ENCODE measurements at places on chromosomes 5 and 9.

GRCh38 chr9:33125461-33125860, 41.7 kb downstream of the B4GALT1 start:
- DNase-seq: no peak

DNA sequence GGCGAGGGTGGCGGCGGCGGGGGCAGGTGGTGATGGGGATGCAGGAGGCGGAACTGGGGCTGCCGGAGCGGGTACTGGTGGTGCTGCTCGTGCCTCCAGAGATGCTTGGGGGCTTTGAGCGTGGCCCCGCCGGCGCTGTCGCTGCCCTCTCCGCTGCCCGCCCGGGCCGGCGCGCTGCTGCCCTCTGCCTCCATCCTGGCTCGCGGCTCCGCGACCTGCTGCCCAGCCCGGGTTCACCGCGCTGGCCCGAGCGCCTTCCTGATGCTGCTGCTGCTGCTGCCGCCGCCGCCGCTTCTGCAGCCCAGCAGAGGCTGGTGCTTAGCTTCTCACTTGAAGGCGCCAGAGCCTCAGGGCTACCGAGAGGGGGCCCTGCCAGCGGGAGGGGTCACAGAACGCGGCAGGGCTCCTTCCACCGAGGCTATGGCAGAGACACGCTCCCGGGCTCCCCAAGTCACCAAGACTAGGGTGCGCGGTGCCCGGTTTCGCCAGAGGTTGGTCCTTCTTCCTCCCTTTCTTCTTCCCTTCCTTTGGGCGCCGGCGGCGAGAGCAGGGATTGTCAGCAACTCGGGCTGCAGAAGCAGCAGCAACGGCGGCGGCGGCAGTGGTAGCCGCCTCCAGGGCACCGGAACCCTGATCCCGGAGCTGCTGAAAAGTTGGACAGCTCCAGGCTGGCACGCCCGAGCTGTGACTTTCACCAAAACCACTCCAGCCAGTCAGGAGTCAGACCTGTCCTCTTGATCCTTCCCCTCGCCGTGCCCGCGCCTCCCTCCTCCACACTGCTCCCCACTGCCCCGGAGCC, at the start of gene PDE4D:
Gene PDE4D (minus strand): TSS at position 298 of the 799 bp plus-strand sequence.
- DNase-seq: peak; percentile 43

GRCh38 chr5:16862777-16863176, 73.3 kb downstream of the MYO10 start:
- no peak for DNase-seq

- DNase-seq: no peak
These were observed 112.0 kb upstream of the CTNND2 start for GRCh38 chr5:12016159-12016746.

DNA sequence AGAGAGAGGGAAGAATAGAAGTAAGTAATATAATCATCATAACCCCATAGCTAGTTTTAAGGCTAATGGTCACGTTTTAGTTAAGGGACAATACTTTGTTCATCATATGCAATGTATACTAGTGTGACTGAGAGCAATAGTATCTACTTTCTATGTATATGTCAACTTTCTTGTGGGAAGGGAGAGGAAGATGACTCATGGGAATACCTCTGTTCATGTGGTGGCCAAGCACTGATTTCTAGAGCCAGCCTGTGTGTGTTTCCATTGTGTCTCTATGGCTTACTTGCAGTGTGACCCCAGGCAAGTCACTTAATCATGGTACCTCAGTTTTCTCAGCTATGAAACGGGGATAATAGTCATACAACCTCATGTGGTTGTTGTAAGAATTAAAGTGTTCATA, 639.6 kb downstream of the CETN3 start:
- no peak for DNase-seq

DNA sequence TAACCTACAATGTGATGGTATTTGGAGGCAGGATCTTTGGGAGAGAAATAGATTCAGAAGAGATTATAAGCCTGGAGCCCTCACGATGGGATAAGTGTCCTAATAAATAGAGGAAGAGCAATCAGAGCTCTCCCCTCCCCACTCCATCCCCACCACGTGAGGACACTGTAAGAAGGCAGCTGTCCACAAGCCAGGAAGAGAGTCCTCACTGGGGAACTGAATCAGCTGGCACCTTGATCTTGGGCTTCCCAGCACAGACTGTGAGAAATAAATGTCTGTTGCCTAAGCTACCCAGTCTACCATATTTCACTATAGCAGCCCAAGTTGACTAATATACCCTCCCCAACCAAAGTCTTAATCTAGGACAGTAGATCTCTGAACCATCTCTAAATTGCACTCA, 118.1 kb downstream of the SUSD1 start:
- DNase-seq: no peak

GRCh38 chr5:122297587-122298298, 14.3 kb upstream of the SNCAIP start:
- DNase-seq: no peak

DNA sequence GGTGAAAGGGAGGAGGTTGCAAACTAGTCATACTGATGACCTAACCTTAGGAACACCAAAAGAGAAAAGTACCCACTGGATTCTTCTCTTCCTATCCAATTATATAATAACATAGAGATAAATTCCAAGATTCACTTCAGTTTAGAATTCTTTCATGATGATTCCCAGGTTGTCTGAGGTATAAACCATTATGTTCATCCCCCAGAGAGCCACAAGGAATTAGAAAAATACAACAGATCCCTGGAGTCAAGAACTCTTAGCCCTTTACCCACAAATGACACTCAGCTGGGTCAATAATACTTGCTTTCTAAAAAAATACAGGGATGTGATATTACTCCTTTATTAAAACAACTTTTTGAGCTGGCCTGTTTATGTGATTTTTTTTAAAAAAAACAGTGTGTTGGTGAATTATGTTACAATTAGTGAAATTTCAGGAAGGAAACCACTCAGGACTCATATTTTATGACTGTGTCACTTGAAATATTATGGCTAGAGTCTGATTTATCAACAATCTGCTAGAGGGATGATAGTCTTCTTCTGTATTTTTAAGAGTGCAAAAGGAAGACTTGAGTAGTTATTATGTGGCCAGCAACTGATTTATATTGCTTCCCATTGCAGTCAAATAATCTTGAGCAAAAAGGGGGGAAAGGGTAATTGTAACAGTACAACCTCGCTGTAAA, 338.2 kb downstream of the NFIB start:
- DNase-seq: no peak

GRCh38 chr5:65247594-65247993, 234.1 kb downstream of the ADAMTS6 start:
- DNase-seq: no peak

DNA sequence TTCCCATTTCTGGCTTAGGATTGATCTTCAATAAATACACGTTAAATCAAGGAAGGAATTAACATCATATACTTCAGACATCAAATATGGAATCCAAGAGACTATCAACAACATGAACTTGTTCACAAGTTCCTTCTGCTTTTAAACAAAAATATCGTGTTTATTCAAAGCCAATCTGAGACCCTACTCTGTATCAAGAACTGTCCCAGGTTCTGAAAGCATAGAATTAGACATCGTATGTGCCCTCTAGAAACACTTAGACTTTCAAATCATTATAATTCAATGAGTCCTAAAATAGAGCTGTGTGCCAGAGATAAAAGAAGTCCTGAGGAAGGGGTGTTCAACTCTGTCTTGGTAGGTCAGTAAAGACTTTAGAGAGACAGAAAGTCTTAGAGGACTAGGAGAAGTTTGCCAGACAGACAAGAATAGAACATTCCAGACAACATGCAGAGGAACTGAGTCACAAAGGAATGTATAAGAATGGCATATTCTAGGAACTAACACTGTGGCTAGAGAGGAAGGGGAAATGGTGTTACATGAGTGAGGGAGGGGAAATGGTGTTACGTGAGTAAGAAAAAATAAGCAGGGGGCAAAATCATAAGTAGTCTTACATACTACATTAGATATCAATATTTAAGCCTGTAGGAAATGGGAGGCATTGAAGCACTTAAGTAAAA, 2.9 kb downstream of the TPD52L3 start:
- DNase-seq: no peak

DNA sequence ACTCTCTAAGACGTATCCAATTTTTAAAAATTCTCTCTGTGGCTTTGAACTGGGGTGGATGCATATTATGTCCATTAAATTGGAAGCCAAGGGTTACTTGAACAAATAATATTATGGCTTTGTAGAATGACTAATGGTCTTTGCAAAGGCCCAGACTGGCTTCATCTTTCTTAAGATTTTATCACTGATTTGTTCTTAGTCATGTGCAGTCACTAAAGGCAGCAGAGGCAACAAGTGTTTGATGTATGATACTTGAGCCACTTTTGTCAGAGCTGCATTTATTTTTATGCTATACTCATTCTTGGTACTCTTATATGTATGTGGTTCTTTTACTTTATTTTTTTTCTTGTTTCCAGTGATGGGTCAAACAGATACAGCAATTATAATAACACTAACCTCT, 152.2 kb downstream of the NR2F1-AS1 start:
- no peak for DNase-seq

DNA sequence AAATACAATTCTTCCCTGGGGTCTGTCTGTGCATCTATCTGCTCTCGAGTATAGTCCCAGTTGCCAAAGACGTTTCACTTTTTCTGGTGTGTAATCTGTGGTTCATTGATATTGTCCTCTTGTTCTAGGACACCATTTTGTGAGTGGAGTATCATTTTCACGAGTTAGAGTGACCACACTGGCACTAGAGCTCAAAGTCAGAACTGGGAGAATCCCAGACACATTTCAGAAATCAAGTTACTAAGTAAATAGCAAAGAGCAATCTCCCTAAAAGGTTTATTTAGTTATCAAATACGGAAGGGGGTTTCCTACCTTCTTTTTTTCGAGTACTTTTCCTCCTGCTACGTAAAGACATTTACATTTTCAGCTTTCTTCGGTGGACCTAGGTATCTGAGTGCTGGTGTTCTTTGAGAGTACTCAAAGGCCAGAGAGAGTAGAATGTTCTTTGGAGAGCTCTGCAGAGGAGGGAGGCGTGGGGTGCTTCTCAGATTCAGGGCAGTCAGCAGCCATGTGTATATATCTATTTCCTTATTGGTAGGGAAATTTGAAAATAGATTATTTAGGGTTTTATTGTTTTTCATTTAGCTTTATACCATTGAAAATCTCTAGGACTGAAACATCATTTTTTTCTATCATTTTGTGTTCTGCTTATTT, 8.9 kb upstream of the HSPA9 start:
- DNase-seq: no peak

DNA sequence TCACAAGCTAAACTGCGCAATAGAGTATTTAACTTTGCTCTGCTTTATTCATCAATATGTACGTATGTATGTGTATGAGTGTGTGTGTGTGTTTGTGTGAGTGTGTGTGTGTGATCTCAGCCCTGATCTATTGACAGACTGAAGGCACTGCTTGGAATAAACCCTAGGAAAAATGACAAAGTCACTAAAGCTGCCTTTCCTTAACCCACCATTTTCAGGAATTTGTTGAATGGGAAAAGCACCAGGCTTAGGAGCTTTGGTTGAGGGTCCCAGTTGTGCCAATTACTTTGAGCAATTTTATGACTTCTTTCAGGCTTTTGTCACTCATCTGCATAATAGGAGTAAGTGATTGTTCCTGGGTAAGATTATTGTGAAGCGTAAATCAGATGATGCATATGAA, 108.6 kb upstream of the TLR4 start:
- DNase-seq: no peak

GRCh38 chr5:6376974-6377520, 1.3 kb downstream of the MED10 start:
- DNase-seq: no peak

DNA sequence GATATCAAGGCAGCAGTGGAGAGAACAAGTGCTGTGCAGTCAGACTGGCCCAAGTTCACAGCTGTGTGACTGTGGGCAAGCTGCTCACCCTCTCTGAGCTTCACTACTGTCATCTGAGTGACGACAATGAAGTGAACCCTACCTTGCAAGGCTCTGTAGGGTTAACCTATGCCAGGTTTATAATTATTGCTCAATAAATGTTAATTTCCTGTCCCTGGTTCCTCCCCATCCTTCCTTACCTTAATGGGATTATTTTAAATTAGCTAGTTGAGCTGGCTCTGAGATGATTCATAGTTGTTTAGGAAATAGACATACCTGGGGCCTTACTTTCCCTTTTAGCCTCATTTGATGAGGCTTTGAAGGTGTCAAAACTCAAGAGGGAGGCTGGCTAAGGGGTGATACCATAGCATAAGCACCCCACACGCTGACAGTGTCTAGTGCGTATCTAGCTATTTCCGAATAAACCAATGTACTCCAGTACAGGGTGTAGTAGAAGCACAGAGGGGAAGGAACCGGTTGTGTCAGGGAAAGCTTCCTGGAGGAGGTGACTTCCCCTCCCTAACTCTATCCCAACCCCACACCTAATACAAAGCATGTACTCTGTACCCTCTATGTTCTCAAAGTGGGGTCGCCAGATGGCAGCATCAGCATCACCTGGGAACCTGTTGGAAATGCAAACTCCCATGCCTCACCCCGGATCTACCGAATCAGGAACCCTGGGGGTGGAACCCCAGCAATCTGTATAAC, 63.3 kb upstream of the SLC25A51 start:
- no peak for DNase-seq

GRCh38 chr9:134945509-134946275, 28.0 kb upstream of the FCN1 start:
- no peak for DNase-seq

Data from GM13976 (cell line).